ENCODE measurements at places on chromosomes 1 and 21. TPM values are rescaled to one million over a fixed set of nuclear protein-coding genes. Genes with fewer than 3 reads are reported as not detected.

ASAP3 gene
- 18.6 TPM for total RNA-seq

RGSL1 gene
- not detected for total RNA-seq

URB2 gene
- 12.8 TPM for total RNA-seq

DISP1 gene
- total RNA-seq: 4.7 TPM

LAMB3 gene
- 0.72 TPM for total RNA-seq

CD247 gene
- total RNA-seq: not detected

HHIPL2 gene
- not detected for total RNA-seq

S100A12 gene
- total RNA-seq: not detected

ACTL8 gene
- 0.28 TPM for total RNA-seq

UBL4B gene
- not detected for total RNA-seq

KCNN3 gene
- not detected for total RNA-seq

WDR64 gene
- not detected for total RNA-seq

DNALI1 gene
- total RNA-seq: 9.1 TPM

Measured in IMR-90 (cell line).